Upper lobe of right lung (tissue), 1 donor: ENCODE measurements at places on chromosomes 1 and 21. TPM values are rescaled to one million over a fixed set of nuclear protein-coding genes. Genes with fewer than 3 reads are reported as not detected.

GRCh38 chr1:110672753-110673108 lies 2.0 kb downstream of the KCNA3 start:
- H3K4me1 ChIP-seq: peaks cover 5% of the 10 kb centered on the region
- H3K27ac ChIP-seq: peak overlapping the region; percentile 61
- H3K27me3 ChIP-seq: peaks cover 39% of the 10 kb centered on the region

- H3K4me3 ChIP-seq: no peak overlapping the region
- no peak for DNase-seq
- no peaks in the 10 kb centered on the region for H3K4me1 ChIP-seq
- H3K36me3 ChIP-seq: no peaks in the 10 kb centered on the region
Observed at GRCh38 chr1:243719476-243719875, 130.6 kb downstream of the AKT3 start.

- no peaks in the 10 kb centered on the region for H3K36me3 ChIP-seq
- no peak overlapping the region for H3K4me3 ChIP-seq
- no peaks in the 10 kb centered on the region for H3K4me1 ChIP-seq
- no peak for DNase-seq
- no peak overlapping the region for H3K27ac ChIP-seq
- H3K27me3 ChIP-seq: no peaks in the 10 kb centered on the region
Observed at GRCh38 chr1:187787736-187788135, 959.0 kb downstream of the PLA2G4A start.

DNA sequence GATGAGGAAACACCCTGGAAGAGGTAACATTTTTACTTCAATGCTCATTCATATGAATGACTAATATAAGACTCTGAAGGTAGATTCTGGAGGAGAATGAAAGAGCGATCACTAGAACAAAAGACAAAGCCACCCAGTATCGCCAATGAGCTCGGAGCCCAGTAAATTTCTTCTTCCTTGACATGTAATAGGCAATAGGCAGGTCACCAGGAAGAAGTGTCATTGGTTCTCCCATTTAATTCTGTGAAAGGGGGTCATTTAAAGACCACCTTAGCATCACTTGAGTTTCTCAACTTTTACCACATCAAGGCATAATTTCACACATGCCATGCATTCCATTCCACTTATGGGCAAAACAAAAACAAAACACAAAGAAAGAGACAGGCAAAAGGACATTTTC lies 7.9 kb downstream of the TNFSF18 start:
- no peaks in the 10 kb centered on the region for H3K36me3 ChIP-seq
- H3K27ac ChIP-seq: no peak overlapping the region
- no peak for DNase-seq
- no peaks in the 10 kb centered on the region for H3K27me3 ChIP-seq

- H3K36me3 ChIP-seq: no peaks in the 10 kb centered on the region
- H3K27ac ChIP-seq: no peak overlapping the region
- peaks cover 13% of the 10 kb centered on the region for H3K4me1 ChIP-seq
- H3K27me3 ChIP-seq: peaks cover 92% of the 10 kb centered on the region
- no peak for DNase-seq
Observed at GRCh38 chr1:90713741-90714509, 3.2 kb downstream of the BARHL2 start.

DNA sequence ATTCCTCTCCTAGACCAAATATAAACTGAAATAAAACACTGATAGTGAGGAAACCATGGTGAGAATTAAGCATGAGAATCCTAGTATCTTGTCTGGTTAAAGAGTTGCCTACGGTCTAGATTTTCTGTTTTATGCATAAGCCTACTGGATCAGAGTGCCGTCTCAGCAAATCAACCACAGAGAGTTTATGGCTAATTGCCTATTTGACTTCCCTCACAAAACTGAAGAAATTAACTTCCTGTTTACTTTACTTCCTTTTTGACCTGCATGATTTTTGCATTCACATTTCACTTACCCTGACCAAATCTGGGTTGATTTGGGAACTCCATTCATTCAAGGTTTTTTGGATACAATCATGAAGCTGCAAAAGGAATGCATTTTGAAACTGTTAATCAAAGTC lies 5.0 kb downstream of the GCLM start:
- H3K27ac ChIP-seq: peak overlapping the region; percentile 20
- peaks cover 23% of the 10 kb centered on the region for H3K4me1 ChIP-seq
- DNase-seq: no peak
- H3K4me3 ChIP-seq: no peak overlapping the region
- H3K36me3 ChIP-seq: peaks cover 21% of the 10 kb centered on the region
- H3K27me3 ChIP-seq: no peaks in the 10 kb centered on the region

- H3K27ac ChIP-seq: no peak overlapping the region
- peaks cover 19% of the 10 kb centered on the region for H3K4me1 ChIP-seq
- peaks cover 4% of the 10 kb centered on the region for H3K36me3 ChIP-seq
Observed at GRCh38 chr1:167328816-167329483, 108.3 kb downstream of the POU2F1 start.

DNA sequence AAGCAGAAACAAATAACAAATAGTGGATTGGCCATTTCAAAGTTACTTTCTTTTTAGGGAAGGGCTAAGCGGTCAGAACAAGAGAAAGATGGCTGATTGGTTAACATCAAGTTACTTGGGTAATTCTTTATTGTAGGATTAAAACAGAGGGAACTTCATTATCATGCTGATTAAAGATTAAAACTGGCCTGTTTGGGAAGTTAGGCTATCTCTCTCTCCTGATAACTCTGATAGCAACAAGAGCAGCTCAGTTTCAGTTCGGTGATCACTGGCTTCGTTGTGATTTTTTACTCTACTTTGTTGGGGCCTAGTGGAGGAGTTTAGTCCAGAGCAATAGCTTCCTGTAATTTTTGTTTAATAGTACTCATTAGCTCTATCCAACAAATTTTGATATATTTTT lies 20.5 kb upstream of the COP1 start:
- no peak for DNase-seq
- no peaks in the 10 kb centered on the region for H3K36me3 ChIP-seq
- no peaks in the 10 kb centered on the region for H3K27me3 ChIP-seq
- H3K27ac ChIP-seq: no peak overlapping the region

- no peak overlapping the region for H3K4me3 ChIP-seq
- H3K27me3 ChIP-seq: no peaks in the 10 kb centered on the region
- H3K36me3 ChIP-seq: no peaks in the 10 kb centered on the region
- no peaks in the 10 kb centered on the region for H3K4me1 ChIP-seq
- DNase-seq: no peak
Observed at GRCh38 chr21:24899138-24899537, 708.1 kb downstream of the MRPL39 start.

Gene FCER1G
- total RNA-seq: 158 TPM

Gene NECTIN4
- total RNA-seq: 5.4 TPM

Gene KIF14
- total RNA-seq: 0.23 TPM

Gene C8B
- not detected for total RNA-seq

Gene TNFRSF14
- total RNA-seq: 133 TPM
